ENCODE measurements at places on chromosomes 5 and 9. TPM values are rescaled to one million over a fixed set of nuclear protein-coding genes. Genes with fewer than 3 reads are reported as not detected.

The LRRTM2 gene
- 0.47 TPM for total RNA-seq

The ISL1 gene
- total RNA-seq = not detected

The RGS7BP gene
- total RNA-seq = 0.20 TPM

The FIBCD1 gene
- total RNA-seq = not detected

The MRPS27 gene
- 65.6 TPM for total RNA-seq

The SPINK14 gene
- total RNA-seq = not detected

The UNC5A gene
- total RNA-seq = 1.1 TPM

The SHROOM1 gene
- 13.9 TPM for total RNA-seq

The STPG3 gene
- total RNA-seq = not detected

The SPATA31A7 gene
- not detected for total RNA-seq

The GPRIN1 gene
- 8.8 TPM for total RNA-seq

The OR2S2 gene
- total RNA-seq = not detected

The GTF2H2 gene
- 18.3 TPM for total RNA-seq

The SUSD3 gene
- 0.10 TPM for total RNA-seq

The MARVELD2 gene
- total RNA-seq = 2.3 TPM

The MRRF gene
- 32.5 TPM for total RNA-seq

The ADAMTS12 gene
- 0.10 TPM for total RNA-seq

The PCDHB3 gene
- total RNA-seq = 0.47 TPM

The LCN2 gene
- total RNA-seq = not detected
